ENCODE measurements at places on chromosomes 4 and X. TPM values are rescaled to one million over a fixed set of nuclear protein-coding genes. Genes with fewer than 3 reads are reported as not detected.

GRCh38 chr4:88526221-88526815 lies 2.7 kb upstream of the PYURF start:
- H3K36me3 ChIP-seq, result peaks cover 10% of the 10 kb centered on the region
- H3K27ac ChIP-seq, result peak overlapping the region; percentile 54
- H3K27me3 ChIP-seq, result no peaks in the 10 kb centered on the region
- no peak overlapping the region for H3K4me3 ChIP-seq
- H3K4me1 ChIP-seq, result peaks cover 14% of the 10 kb centered on the region

- peak; percentile 50 for DNase-seq
- no peak overlapping the region for H3K27ac ChIP-seq
- H3K4me3 ChIP-seq, result no peak overlapping the region
Observed at GRCh38 chrX:43836435-43837184, 45.6 kb downstream of the MAOB start.

DNA sequence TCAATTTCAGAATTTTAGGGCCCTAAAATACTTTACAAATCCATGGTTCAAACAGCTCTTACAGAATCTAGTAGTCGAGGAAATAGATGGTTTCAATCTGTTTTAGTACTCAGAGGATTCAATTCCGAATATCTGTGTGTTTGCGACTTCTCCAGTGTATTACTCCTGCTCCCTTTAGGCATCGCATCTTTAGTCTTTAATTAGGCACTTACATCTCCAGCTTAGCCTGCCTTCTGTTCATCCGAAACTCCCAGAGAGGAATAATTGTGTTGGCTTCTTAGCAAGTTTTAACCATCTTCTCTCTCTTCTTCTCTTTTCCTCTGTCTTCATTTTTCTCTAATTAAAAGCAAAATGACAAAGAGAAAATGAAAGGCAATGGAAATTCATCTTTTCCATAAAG lies 1901.3 kb upstream of the TENM3 start:
- no peak overlapping the region for H3K4me3 ChIP-seq
- no peak overlapping the region for H3K27ac ChIP-seq
- H3K27me3 ChIP-seq, result no peaks in the 10 kb centered on the region

- peaks cover 6% of the 10 kb centered on the region for H3K4me1 ChIP-seq
- no peak for DNase-seq
- H3K36me3 ChIP-seq, result no peaks in the 10 kb centered on the region
- no peak overlapping the region for H3K4me3 ChIP-seq
Observed at GRCh38 chr4:153976954-153977353, 188.1 kb upstream of the SFRP2 start.

Gene AP1S2
- 9.4 TPM for total RNA-seq
